ENCODE measurements at places on chromosomes 16 and 17.
A peak's percentile ranks its signal among the peaks of the same experiment; 100 is the strongest.

GRCh38 chr16:1367486-1368174, 15.9 kb downstream of the GNPTG start:
- DNase-seq, result no peak

DNA sequence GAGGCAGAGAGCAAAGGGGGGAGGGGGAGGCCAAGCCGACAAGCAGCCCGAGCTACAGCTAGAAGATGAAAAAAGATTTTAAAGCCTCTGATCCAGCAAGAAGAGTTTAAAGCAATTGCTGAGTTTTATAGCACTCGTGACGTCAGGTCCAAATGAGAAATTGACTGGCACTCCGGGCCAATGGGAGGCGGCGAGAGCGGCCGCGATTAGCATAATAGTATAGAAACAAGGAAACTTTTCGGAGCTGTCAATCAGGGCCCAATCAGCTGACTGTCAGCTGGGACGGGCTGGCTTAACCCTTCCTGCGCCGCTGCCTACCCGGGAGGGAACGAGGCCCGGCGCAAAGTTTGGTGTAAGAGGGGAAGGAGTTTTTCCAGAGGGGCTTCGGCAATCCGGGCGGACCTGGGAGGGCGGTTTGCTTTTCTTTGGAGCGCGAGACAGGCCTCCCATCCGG, at the start of gene MAF:
TSS of gene MAF (minus strand) at position 100 of the 454 bp plus-strand sequence. CDS start 835 bp downstream, outside the sequence.
- peak; percentile 23 for DNase-seq

DNA sequence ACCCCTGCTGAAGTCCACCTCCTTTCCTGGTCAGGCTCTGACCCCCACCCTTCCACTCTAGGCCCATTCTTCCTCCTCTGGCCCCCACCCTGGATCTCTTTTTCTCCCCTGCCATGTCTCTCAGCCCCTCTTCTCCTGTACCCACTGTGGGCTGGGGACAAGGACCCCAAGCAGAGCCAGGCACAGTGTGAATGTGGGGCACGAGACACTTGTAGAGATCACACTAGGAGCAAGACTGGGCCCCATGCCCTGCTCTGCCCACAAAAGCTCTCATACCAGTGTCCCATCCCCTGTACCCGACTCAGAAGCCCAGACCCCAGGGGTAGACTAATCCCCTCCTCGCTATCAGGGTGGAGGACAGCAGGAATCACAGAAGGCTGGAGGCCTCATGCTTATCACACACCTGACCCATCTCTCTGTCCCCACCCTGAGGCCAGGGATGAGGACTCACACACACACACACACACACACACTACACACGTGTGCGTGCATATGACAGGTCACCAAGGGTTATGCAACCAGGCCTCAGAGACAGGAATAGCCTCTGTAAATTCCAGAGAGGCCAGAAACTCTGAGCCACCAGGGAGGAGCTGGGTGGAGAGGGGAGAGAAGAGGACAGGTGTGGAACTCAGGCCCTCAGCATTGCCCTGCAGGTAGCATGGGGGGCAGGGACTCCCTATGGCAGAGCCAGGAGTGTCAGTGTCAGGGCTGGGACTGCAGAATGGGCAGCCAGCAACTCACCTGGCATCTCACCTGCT, 21.1 kb downstream of the ARHGAP27 start:
- DNase-seq, result no peak

- DNase-seq, result no peak
These were observed 37.6 kb downstream of the ARHGAP27 start for GRCh38 chr17:45394913-45395568.

GRCh38 chr16:89695086-89695874, 6.2 kb downstream of the SPATA2L start:
- no peak for DNase-seq

- DNase-seq, result no peak
These were observed 107.0 kb downstream of the MAP2K4 start for GRCh38 chr17:12127667-12128066.

DNA sequence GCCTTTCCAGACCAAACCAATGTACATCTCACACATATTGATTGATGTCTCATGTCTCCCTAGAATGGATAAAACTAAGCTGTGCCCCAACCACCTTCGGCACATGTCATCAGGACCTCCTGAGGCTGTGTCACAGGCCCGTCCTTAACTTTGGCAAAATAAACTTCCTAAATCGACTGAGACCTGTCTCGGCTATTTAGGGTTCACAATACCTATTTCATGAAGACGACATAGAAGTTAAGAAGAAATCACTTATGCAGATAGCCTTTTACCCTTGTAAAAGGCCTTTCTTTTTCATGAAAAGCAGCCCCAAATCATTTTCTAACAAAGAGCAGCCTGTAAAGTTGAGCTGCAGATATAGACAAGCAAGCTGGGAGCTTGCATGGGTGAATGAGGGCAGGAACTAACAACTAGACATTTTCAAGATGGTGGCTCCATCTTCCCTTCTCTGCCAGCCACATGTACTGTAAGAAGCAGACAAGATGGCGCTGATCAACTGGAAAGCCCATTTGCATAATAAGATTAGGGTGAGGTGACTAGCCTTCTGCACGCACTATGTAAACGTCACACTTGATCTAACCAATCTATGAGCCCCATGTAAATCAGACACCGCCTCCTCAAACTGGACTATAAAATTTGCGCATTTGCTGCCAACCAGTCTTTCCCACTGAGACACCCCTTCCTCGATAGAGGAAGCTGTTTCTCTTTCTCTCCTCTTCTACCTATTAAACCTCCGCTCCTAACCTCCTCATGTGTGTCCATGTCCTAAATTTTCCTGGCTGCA, 4.7 kb upstream of the KDM8 start:
- no peak for DNase-seq
